ENCODE measurements at places on chromosomes 11 and 22. TPM values are rescaled to one million over a fixed set of nuclear protein-coding genes. Genes with fewer than 3 reads are reported as not detected.

GRCh38 chr11:125167954-125168835 is 3.6 kb downstream of the PKNOX2 start:
- no peak for DNase-seq

GRCh38 chr11:69360606-69361005 is 66.7 kb downstream of the MYEOV start:
- no peak for DNase-seq

- DNase-seq, result no peak
Observed at GRCh38 chr11:96388891-96389719, 607 bp downstream of the CCDC82 start.

DNA sequence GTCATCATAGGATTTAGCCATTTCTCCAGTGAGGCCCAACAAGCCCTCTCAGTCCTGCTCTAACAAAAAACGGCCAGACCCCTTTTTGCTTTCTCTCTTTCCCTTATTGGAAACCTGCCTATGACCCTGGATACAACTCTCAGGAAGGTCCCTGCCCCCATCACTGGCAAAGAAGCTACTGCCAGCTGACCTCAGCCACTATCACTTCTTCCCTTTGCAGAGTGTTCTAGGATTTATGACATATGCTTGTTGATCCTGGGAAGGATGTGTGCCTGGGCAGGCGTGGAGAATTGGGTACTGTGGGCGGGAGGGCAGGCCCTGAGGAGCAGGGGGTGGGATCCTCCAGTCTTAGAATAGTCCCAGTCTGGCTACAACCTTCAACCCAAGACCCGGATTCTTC is 7.5 kb downstream of the PGAP2 start:
- no peak for DNase-seq

- peak; percentile 44 for DNase-seq
Observed at GRCh38 chr11:114059278-114059983, at the start of gene ZBTB16. TSS of gene ZBTB16 (plus strand) at chr11:114059711. CDS start at chr11:114063301, 3,590 bp downstream.

- no peak for DNase-seq
Observed at GRCh38 chr11:17719938-17720795, 796 bp downstream of the MYOD1 start.

DNA sequence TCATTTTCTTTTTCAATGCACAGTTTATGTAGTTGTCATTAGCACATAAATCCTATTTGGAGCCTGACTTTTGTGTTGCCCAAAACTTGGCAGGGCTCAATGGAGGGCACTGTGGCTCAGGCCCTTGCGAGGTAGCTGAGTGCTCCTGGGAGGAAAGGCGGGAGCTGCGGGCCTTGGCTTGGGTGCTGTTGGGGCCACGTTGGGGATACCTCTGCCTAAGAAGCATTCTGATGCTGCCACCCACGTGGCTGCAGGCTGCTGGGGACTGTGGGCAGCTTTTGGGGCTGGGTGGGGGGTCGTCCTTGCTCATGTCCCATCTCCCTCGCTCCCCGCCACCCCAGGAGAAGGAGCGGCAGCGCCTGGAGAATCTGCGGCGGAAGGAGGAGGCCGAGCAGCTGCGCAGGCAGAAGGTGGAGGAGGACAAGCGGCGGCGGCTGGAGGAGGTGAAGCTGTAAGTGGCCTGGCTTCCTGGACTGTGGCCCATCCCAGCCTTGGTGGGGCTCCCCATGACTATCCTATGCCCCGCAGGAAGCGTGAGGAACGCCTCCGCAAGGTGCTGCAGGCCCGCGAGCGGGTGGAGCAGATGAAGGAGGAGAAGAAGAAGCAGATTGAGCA is 20.9 kb downstream of the INCENP start:
- no peak for DNase-seq

- no peak for DNase-seq
Observed at GRCh38 chr11:24324211-24324610, 172.6 kb upstream of the LUZP2 start.

AGBL2 gene
- 9.5 TPM for total RNA-seq

STK33 gene
- total RNA-seq, result 1.3 TPM

ACP2 gene
- total RNA-seq, result 27.8 TPM

IL10RA gene
- 217 TPM for total RNA-seq

Data from naive thymus-derived CD8-positive, alpha-beta T cell (primary cell).